ENCODE measurements at places on chromosomes 12 and 14.

- no peak for DNase-seq
Observed at GRCh38 chr14:102500713-102501112, 8.9 kb downstream of the ANKRD9 start.

DNA sequence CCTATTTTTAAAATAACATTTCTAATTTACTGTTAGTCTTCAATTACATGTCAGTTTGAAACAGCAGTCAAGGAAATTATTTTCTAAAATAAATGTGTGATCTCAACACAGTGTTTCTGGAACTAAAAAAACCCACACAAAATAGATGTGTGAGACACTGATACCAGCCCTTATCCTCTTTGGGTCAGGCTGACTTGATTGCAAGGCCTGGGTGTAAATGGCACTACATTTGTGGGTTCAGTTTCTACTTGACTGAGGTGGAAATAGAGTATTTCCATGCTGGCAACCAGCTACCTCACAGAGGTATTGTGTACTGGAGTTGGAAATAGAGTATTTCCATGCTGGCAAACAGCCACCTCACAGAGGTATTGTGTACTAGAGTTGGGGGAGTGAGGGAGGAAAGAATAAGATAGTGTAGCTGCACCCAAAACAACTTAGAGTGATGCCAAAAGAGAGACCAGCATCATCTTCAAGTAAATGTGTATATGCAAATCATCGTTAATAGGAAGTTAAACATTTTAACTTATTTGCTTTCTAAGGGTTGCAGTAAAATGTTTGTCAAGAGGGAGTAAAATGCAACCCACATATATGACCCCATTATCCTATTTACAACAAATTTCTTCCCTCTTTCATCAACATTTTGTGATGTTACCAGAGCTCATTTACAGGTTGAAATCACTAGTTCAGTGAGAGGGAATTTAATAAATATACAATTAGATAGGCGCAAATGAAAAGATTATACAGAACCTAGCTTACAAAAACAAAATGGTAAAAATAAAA is 10.7 kb upstream of the LYZ start:
- DNase-seq: no peak

GRCh38 chr12:25840678-25841465 is 117.6 kb upstream of the RASSF8 start:
- no peak for DNase-seq

DNA sequence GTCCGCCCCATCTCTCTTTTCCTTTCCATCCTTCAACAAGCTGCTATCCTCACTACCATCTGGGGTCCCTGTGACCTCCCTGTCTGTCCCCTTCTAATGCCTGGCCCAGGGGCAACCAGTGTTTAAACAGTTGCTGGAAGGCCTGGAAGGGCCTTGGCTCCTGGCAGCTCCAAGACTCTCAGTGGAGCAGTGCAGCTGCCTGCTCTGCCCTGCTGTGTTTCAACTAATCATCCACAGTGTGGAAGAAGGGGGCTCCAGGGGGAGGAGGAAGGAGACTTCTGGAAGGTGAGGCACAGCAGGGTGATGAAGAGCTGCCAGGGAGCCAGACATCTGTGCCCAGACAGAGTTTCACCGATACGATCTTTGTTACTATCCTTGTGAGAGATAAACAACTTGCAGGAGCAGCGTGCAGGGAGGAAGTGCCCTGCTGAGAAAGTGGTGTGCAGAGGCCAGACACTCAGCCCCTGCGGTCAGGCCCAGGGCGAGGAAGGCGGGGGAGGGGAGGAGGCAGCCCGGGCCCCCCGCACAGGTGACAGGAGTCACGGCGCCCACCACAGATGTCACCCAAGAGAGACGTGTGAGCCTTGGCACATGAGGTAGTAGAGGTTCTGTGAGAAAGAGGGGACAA is 1061.8 kb downstream of the BCL11B start:
- DNase-seq: no peak

- no peak for DNase-seq
Observed at GRCh38 chr12:84201976-84202375, 710.6 kb downstream of the SLC6A15 start.

- no peak for DNase-seq
Observed at GRCh38 chr14:87690076-87690613, 302.8 kb downstream of the GALC start.

DNA sequence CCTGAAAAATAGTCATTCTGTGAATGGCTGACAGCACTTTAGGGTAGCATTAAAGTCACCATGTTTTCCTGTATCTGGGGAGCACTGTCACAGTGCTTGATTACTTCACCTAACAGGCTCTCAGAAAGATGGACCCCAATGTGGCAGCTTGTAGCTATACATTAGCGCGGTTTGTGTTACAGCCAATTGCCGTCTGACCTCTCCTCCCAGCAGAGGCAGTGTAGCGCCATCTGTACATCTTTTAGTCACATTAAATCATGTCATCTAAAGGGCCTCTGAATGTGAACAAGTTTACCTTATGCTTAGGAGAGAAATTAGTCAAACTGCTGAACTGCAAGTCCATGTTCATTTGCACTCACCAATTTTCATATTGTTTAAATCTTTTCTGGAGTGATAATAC is 113.7 kb downstream of the LMO3 start:
- DNase-seq: no peak

GRCh38 chr12:92899386-92900001 is 29.6 kb downstream of the EEA1 start:
- peak; percentile 57 for DNase-seq

GRCh38 chr14:91354221-91354916 is 63.3 kb downstream of the CCDC88C start:
- peak; percentile 48 for DNase-seq

GRCh38 chr12:59036973-59037762 is 116.9 kb upstream of the LRIG3 start:
- DNase-seq: no peak

GRCh38 chr12:110262442-110263388 is 18.3 kb upstream of the ATP2A2 start:
- DNase-seq: no peak

DNA sequence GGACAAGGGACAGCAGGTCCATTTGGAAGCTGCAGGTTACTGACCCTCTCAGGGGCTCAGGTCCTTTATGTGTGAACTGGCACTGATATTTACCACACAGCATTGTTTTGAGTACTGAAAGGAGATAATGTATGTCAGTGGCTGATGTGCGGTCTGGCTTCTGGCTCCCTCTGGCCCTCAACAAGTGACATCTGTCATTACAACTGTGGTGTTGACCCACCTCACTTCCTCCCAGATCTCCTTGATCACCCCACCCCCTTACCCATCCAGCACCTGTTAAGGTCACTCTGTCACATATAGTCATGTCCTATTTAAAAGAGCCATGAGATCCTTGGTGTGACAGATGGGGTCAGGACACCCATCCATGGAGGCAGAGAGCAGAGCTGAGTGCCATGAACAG is 22.7 kb upstream of the PRIMA1 start:
- no peak for DNase-seq

DNA sequence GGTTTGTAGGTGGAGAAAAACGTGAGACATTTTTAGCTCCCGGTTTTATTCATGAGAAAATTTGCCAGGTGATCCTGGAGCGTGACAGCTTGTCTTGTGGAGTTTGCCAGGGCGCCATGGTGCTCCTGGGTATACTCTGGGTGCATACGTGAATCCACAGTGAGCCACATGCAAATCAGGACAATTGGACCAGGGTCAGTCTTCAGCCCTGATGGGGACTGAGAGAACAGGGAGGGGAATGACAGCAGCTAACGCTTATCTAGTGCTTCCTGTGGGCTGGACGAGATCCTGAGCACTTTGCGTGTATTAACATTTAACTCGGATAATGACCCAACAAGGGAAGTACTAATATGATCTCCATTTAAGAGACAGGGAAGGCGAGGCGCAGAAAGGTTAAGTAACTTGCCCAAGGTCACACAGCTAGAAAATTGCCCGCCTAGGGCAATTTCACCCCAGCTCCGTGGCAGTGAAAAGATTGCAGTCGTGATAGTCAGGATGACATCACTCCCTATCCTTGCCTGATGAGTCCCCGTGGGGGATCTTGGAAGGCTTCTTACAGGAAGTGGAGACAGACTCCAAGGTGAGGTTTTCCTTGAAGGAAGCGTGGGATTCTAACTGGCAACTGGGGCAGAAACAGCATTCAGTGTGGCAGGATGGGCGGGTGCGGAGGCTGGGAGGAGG is 118.4 kb upstream of the NCOR2 start:
- DNase-seq: no peak

GRCh38 chr12:100184549-100185145 is 16.0 kb upstream of the ACTR6 start:
- no peak for DNase-seq

DNA sequence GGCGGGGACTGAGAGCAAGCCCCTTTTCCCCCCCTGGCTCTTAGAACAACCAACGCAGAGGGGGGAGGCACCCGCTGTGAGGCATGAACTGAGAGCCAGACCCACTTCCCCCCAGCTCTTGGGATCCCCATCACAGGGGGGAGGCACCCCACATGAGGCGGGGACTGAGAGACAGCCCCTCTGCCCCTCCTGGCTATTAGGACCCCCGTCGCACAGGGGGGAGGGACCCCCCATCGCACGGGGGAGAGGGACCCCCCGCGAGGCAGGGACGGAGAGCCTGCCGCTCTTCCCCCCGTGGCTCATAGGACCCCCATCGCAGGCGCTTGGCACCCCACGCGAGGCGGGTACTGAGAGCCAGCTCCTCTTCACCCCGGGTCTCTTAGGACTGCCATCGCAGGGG is 195.8 kb upstream of the PZP start:
- no peak for DNase-seq

- no peak for DNase-seq
Observed at GRCh38 chr14:101361451-101362433, 199.6 kb upstream of the DIO3 start.
